A549 treated with GW870086 at 1 μM for 4 hours (cell line): ENCODE measurements at places on chromosomes 13 and 19. TPM values are rescaled to one million over a fixed set of nuclear protein-coding genes. Genes with fewer than 3 reads are reported as not detected.

The ZNF420 gene
- 5.2 to 5.7 TPM (median 5.4 TPM) in 5 replicates for total RNA-seq

The NXNL1 gene
- not detected in 5 replicates for total RNA-seq

The ZBTB32 gene
- total RNA-seq: not detected in 5 replicates

The OR7C1 gene
- not detected in 5 replicates for total RNA-seq

The INAFM1 gene
- 4.3 to 11.0 TPM (median 9.7 TPM) in 5 replicates for total RNA-seq

The CALR3 gene
- not detected in 5 replicates for total RNA-seq

The SYCN gene
- not detected in 5 replicates for total RNA-seq

The NCAN gene
- 0.03 to 0.17 TPM (median 0.07 TPM) in 3 of 5 replicates, not detected in the others for total RNA-seq

The ZNF729 gene
- total RNA-seq: not detected in 5 replicates

The C13orf42 gene
- total RNA-seq: not detected in 5 replicates

The TMPRSS9 gene
- total RNA-seq: 0.03 to 0.42 TPM in 2 of 5 replicates, not detected in the others

The SH2D3A gene
- 17.4 to 19.4 TPM (median 18.3 TPM) in 5 replicates for total RNA-seq

The FGF21 gene
- not detected in 5 replicates for total RNA-seq

The BCAM gene
- 64.5 to 83.6 TPM (median 79.2 TPM) in 5 replicates for total RNA-seq

The NECTIN2 gene
- total RNA-seq: 66.5 to 83.2 TPM (median 79.6 TPM) in 5 replicates

The CPT1C gene
- 10.9 to 14.2 TPM (median 13.2 TPM) in 5 replicates for total RNA-seq

The ZNF577 gene
- 0.10 TPM in 1 of 5 replicates, not detected in the others for total RNA-seq

The CGB7 gene
- total RNA-seq: 0.21 to 0.97 TPM (median 0.55 TPM) in 4 of 5 replicates, not detected in the other

The DMPK gene
- total RNA-seq: 36.2 to 49.7 TPM (median 47.1 TPM) in 5 replicates

The TLE2 gene
- 2.0 to 3.2 TPM (median 2.8 TPM) in 5 replicates for total RNA-seq

The MUC16 gene
- 0.02 to 0.23 TPM (median 0.04 TPM) in 4 of 5 replicates, not detected in the other for total RNA-seq
